ENCODE measurements at places on chromosomes 4 and X. TPM values are rescaled to one million over a fixed set of nuclear protein-coding genes. Genes with fewer than 3 reads are reported as not detected.

Gene VGLL1
- total RNA-seq = not detected

Gene CXCL8
- total RNA-seq = 29.5 TPM

Gene SPIN2B
- total RNA-seq = 8.1 TPM

Gene CXCL5
- 14.0 TPM for total RNA-seq

Gene RASSF6
- under 0.01 TPM for total RNA-seq

Gene GAGE1
- under 0.01 TPM for total RNA-seq

Gene FRG2
- total RNA-seq = not detected

Gene F9
- not detected for total RNA-seq

Gene MAGEA12
- under 0.01 TPM for total RNA-seq

Gene WDFY3
- 43.0 TPM for total RNA-seq

Gene COL25A1
- 0.57 TPM for total RNA-seq

Gene CCDC120
- total RNA-seq = 0.09 TPM

Gene TFE3
- 24.2 TPM for total RNA-seq

Gene NPY5R
- not detected for total RNA-seq

Gene JAKMIP1
- total RNA-seq = not detected

Gene OPHN1
- total RNA-seq = 5.6 TPM

Measured in smooth muscle cell of bladder (primary cell).